Stimulated activated CD8-positive, alpha-beta memory T cell treated with anti-CD3 and anti-CD28 coated beads, Interleukin-12 subunit alpha, Interleukin-12 subunit beta, amount 100 ng/mL, for 4 hours (primary cell): ENCODE measurements at places on chromosomes 12 and 14.

DNA sequence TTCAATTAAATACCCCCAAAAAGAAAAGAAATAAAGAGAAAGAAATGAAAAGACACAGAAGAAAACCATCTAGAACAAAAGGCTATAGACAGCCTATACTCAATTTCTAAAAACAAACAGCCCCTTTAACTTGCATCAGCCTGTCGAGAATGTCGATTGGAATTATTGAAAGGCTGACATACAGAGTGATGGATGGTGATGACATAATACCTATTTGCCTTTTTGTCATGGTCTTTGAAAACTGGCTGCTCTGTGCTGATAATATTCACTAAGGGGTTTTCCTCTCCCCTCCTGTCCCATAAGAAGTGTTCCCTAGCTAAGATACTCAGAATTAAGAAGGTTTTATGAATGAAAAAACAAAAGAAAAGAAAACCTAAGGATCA, 393.7 kb downstream of the SOX5 start:
- DNase-seq, result no peak

DNA sequence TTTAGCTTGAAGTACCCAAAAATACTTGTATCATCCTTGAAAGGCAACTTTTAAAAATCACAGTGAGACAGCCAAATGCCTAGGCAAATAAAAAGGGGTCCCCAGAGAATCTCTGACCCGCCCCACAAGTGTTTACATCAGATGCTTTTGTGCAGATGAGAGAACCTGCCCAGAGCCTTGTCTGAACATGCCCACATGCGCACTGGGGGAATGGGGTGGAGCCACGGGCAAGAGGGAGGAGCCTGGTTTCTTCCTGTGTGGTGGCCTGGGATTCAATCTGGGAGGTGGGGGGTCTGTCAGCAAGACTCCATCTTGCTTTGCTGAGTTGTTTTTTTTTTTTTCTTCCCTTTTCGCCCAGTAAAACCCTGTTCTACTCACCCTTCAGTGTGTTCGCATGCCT, 381.7 kb upstream of the CCDC196 start:
- no peak for DNase-seq

DNA sequence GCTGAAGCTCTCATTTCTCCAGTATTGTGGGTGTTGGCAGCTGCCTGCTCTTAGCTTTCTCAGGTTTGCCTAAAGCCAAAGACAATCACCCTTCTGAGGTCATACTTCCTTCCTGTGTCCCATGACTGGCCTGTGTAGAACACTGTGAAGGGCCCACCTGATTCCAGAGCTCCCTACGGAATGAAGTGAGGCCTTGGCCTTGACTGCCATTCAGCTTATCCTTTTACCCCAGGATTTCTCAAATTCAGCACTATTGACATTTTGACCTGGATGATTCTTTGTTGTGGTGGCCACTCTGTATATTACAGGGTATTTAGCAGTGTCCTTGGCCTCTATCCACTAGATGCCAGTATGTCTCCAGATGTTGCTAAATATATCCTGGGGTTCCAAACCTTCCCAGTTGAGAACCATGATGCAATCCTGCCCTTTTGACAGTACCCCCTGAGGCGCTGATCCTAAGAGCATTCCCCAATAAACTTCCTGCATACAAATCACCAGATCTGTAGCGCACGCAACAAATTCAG, 112.3 kb upstream of the KRR1 start:
- DNase-seq, result no peak

DNA sequence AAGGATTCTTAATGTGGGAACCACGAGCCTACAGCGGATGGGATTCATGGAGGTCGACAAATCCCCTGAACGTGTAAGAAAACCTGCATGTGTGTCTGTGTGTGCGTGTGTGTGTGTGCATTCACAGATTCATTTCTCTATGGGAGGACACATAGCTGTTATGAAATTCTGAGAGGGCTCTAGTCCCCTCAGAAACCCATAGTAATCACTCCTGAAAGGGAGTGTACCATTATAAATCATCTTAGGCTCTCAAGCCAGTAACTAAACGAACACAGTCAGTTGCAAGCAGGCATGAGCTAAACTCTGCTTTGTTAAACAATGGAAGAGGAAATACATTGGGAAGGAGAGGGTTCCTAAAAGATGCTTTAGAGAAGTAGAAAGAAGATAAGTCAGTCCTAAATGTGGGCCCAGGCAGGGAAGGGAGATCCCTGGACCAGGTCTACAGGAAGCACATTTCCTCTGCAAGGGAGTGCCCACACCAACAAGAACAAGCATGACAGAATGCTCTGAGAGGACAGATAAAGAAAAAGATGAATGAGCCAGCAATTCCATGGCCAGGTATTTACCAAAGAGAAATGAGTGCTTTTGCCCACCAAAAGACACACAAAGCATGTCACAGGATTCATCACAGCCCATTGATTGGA, 91.3 kb downstream of the ITPR2 start:
- DNase-seq, result no peak

DNA sequence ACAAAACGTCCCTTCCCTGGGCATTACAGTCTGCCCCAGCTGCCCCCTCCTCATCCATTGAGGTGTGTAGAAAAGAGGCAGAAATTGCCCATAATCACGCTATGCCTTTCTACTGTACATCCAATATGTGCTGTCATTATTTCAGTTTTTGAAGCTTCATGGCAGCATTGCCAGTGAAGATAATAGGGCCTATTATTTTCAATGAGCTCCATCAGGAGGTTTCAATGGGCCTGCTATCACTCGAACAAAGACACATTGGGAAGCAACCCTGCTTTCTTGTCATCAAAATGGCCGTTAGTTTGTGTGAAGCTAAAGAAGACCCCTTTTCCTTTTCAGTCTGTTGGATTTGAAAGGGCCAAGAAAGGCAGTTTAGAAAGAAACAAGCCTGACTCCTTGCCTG, 653.8 kb downstream of the NOVA1 start:
- no peak for DNase-seq
